ENCODE measurements at places on chromosomes 1 and 21. TPM values are rescaled to one million over a fixed set of nuclear protein-coding genes. Genes with fewer than 3 reads are reported as not detected.

- no peaks in the 10 kb centered on the region for H3K36me3 ChIP-seq
- peaks cover 19% of the 10 kb centered on the region for H3K4me1 ChIP-seq
- H3K27ac ChIP-seq, result no peak overlapping the region
- no peak for DNase-seq
- peaks cover 2% of the 10 kb centered on the region for H3K27me3 ChIP-seq
These were observed 50.6 kb upstream of the NTPCR start for GRCh38 chr1:232899839-232900238.

- no peak overlapping the region for H3K4me3 ChIP-seq
- no peak overlapping the region for H3K27ac ChIP-seq
These were observed 857.4 kb downstream of the USP25 start for GRCh38 chr21:16587141-16587581.

DNA sequence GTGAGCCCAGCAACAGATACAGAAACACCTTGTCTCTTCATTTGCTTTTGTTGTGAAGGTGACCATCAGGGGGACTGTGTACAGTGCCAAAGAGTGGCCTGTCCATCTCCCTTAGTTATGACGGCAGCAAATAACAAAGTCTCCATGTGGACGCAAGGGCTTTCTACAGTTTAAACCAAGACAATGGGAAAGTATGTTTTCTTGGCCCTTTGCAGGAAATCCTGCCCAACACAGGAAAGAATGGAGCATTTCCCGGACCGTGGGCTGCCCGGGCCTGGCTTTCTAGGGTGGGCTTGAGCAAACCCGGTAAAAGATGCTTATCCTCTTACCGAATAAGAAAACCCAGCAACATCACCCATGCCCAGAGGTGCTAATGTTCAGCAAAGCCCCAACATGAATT, 87.3 kb downstream of the ZBTB18 start:
- no peaks in the 10 kb centered on the region for H3K36me3 ChIP-seq
- peaks cover 7% of the 10 kb centered on the region for H3K27me3 ChIP-seq
- peaks cover 10% of the 10 kb centered on the region for H3K4me1 ChIP-seq
- H3K4me3 ChIP-seq, result no peak overlapping the region
- no peak for DNase-seq

DNA sequence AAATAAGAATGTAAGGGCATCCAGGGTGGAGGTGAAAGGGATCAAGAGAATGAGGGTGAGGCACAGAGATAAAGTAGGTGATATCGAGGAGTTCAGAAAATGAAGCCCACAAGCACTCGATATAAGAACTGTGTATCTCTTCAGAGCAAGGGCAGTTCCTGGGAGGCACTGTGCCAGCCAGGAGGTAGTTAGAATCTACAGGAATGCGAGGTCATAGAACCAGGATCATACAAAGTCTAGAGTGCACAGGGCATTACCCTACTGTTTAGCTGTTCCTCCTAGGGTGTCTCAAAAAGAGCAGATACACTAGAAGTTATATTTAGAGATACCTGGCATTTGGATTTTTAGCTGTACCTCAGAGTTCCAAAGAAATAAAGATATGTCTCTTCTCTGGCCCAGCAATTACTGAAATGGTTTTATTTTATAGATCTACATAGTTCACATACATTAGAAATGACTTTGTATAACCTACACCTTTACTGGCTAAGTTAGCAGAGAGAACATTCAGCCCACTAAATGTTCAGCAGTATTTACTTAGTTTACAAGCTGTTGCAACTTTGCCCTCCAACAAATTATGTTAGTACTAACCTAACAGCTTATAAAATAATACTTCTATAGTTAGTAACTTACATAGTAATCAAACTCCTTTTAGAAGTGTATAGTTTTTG, 1.6 kb downstream of the OVAAL start:
- no peak overlapping the region for H3K4me3 ChIP-seq
- no peak overlapping the region for H3K27ac ChIP-seq
- no peaks in the 10 kb centered on the region for H3K36me3 ChIP-seq
- H3K27me3 ChIP-seq, result peaks cover 7% of the 10 kb centered on the region

DNA sequence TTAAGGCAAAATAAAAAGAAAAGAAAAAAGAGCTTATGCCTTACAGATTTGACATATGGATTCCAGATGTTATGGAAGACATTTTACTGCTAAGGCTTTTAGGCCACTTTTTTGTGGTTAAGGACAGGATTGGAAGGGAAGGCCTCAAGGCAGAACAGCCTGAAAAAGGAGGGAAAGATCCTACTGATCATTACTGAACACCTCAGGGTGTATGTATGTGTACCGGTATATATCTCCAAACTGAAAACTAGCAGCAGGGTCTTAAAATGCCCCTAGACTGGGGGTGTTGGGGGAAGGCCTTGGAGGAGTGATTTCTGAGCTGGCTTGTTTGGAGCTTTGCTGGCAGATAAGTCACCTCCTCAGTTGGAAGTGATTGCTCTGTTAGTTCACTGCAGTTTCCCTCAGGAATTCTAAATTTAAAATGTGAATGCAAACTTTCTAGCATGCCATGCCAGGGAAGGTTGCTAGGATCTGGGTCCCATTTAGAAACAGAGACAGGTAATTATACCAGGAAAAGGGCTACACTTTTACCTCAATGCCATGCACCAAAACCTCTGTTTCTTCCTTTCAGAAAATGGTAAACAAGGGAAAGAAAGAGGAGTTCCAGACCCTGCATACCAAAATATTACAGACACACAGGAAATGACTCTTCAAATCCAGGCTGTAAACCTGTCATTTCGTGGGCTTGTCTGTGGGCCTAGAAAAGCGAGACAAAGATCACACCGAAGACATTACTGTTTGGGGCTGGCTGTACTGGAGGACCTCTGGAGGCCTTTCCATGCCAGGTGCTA, 15.0 kb downstream of the C1orf52 start:
- H3K27me3 ChIP-seq, result no peaks in the 10 kb centered on the region
- peaks cover 7% of the 10 kb centered on the region for H3K4me1 ChIP-seq
- no peak overlapping the region for H3K4me3 ChIP-seq
- H3K36me3 ChIP-seq, result peaks cover 2% of the 10 kb centered on the region
- no peak overlapping the region for H3K27ac ChIP-seq

GRCh38 chr1:226233293-226233692, 9.8 kb downstream of the MIXL1 start:
- no peak overlapping the region for H3K27ac ChIP-seq
- H3K4me1 ChIP-seq, result no peaks in the 10 kb centered on the region
- H3K4me3 ChIP-seq, result no peak overlapping the region
- no peaks in the 10 kb centered on the region for H3K27me3 ChIP-seq
- no peak for DNase-seq

DNA sequence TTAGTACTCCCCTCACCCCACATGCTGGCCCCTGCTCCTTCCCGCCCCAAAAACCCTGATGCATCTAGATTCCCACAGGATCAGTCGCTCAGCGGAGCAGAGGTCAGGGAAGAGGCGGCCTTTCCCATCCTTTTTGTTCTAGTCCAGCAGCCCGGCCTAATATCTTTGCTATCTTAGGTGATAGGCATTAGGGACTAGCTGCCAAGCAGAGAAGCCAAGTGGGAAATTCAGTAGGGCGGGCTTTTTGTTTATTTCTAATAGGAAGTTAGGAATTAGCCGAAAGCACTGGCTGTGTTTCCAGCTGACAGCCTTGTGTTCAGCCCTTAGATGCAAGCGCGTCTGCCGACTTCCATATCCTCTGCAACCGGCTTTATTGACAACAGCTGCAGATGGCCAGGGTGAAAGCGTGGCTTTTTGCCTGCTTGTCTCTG, 59.0 kb upstream of the BCAR3 start:
- no peak overlapping the region for H3K27ac ChIP-seq
- peaks cover 13% of the 10 kb centered on the region for H3K4me1 ChIP-seq
- H3K27me3 ChIP-seq, result no peaks in the 10 kb centered on the region
- no peak for DNase-seq
- no peak overlapping the region for H3K4me3 ChIP-seq

DNA sequence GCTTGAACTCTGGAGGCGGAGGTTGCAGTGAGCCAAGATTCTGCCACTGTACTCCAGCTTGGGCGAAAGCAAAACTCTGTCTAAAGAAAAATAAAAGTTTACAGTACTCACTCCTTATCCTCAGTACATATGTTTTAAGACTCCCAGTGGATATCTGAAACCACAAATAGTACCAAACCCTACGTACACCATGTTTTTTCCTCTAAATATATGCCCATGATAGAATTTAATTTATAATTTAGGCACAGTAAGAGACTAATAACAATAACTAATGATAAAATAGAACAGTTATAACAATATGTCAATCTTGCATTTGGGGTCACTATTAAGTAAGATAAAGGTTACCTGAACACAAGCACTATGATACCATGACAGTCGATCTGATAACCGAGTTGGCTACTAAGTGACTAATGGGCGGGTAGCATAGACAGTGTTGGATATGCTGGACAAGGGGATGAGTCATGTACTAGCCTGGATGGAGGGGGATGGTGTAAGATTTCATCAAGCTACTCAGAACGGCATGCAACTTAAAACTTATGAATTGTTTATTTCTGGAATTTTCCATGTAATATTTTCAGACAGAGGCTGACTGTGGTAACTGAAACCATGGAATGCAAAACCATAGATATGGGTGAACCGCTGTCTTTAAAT, 43.7 kb downstream of the ST7L start:
- H3K36me3 ChIP-seq, result peaks cover 29% of the 10 kb centered on the region
- no peaks in the 10 kb centered on the region for H3K4me1 ChIP-seq
- no peak for DNase-seq
- no peak overlapping the region for H3K27ac ChIP-seq
- no peak overlapping the region for H3K4me3 ChIP-seq

DNA sequence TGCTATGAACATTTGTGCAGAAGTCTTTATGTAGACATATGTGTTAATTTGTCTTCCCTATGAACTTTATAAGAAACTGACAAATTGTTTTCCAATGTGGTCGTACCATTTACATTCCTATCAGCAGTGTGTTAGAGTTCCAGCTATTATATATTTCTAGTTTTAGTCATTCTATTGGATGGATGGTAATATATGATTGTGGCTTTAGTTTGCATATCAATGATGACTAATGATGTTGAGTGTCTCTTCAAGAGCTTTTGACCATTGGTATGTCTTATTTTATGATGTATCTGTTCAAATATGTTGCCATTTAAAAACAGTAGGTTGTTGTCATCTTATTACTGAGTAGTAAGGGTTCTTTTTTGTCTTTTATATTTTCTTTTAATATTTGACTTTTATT, 16.2 kb upstream of the ZNF326 start:
- H3K27me3 ChIP-seq, result no peaks in the 10 kb centered on the region
- no peaks in the 10 kb centered on the region for H3K4me1 ChIP-seq
- no peak overlapping the region for H3K27ac ChIP-seq
- no peak for DNase-seq
- H3K4me3 ChIP-seq, result no peak overlapping the region
- H3K36me3 ChIP-seq, result no peaks in the 10 kb centered on the region

ORC1 gene
- total RNA-seq, result 57.9 TPM

TMEM200B gene
- 1.1 TPM for total RNA-seq

SLC2A5 gene
- total RNA-seq, result not detected

DNA sequence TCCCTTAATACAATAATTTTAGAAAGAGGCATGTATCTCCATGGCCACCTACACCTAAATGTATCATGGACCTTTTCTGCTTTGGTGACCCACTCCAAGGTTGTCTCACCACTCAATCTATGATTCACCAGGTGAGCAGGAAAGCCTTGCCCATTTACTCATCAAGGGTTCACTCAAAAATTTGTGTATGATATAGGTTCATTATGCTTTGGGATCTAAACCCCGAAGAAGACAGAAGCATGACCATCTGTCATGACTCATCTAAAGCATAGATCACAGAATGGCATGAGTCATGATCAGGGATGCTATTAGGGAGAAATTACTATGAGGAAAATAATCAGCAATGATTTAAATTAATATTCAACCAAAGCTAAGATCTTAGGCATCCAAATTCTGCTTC, 38.5 kb downstream of the PYHIN1 start:
- peaks cover 25% of the 10 kb centered on the region for H3K4me1 ChIP-seq
- no peak overlapping the region for H3K4me3 ChIP-seq
- peak; percentile 25 for DNase-seq
- peaks cover 3% of the 10 kb centered on the region for H3K27me3 ChIP-seq

RGSL1 gene
- total RNA-seq, result not detected

POU3F1 gene
- total RNA-seq, result 0.11 TPM

GRCh38 chr1:28508435-28508754, 2.6 kb downstream of the RCC1 start:
- peak overlapping the region; percentile 99 for H3K27ac ChIP-seq
- peak overlapping the region; percentile 98 for H3K4me3 ChIP-seq
- H3K27me3 ChIP-seq, result peaks cover 1% of the 10 kb centered on the region
- H3K36me3 ChIP-seq, result peaks cover 72% of the 10 kb centered on the region
- H3K4me1 ChIP-seq, result peaks cover 36% of the 10 kb centered on the region

KRTAP19-3 gene
- total RNA-seq, result not detected

DNA sequence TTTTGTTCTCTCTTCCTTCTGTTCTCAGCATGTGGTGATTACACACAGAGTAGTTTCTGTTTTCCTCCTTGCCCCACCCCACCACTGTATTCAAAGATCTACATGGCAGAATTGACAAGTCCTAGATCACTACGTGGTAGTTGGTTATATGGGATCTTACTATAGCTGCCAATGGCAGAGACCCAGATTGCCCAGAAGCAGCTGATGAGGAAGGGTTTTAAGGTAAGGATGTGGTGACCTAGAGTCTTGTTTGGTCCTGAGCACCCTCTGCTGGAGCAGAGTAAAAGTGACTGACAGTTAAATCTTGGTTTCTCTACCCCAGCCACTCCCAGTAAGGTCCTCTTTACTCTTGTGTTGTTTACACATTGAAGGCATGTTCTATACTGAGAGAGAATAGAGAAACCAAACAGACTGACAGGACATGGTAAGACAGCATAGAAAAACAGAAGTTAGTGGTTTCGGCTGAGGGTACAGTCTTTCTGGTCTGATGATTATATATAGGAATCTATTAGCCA, 22.8 kb upstream of the STRIP1 start:
- no peak overlapping the region for H3K27ac ChIP-seq
- H3K27me3 ChIP-seq, result no peaks in the 10 kb centered on the region
- H3K4me3 ChIP-seq, result no peak overlapping the region
- H3K4me1 ChIP-seq, result no peaks in the 10 kb centered on the region

GRCh38 chr1:178086294-178086693, 7.6 kb upstream of the RASAL2 start:
- H3K27me3 ChIP-seq, result peaks cover 17% of the 10 kb centered on the region
- no peaks in the 10 kb centered on the region for H3K36me3 ChIP-seq
- no peaks in the 10 kb centered on the region for H3K4me1 ChIP-seq
- no peak overlapping the region for H3K27ac ChIP-seq

SERPINC1 gene
- total RNA-seq, result not detected

- H3K27me3 ChIP-seq, result peaks cover 32% of the 10 kb centered on the region
- H3K36me3 ChIP-seq, result peaks cover 2% of the 10 kb centered on the region
- peaks cover 4% of the 10 kb centered on the region for H3K4me1 ChIP-seq
These were observed 7.4 kb downstream of the HMCN1 start for GRCh38 chr1:185741551-185741950.

- no peak for DNase-seq
- no peak overlapping the region for H3K4me3 ChIP-seq
- H3K27me3 ChIP-seq, result no peaks in the 10 kb centered on the region
- peaks cover 10% of the 10 kb centered on the region for H3K36me3 ChIP-seq
These were observed 10.2 kb downstream of the GSTM3 start for GRCh38 chr1:109730666-109731065.

GRCh38 chr1:234608911-234609690, 877 bp downstream of the IRF2BP2 start:
- H3K4me1 ChIP-seq, result peaks cover 33% of the 10 kb centered on the region
- peaks cover 39% of the 10 kb centered on the region for H3K36me3 ChIP-seq
- peak overlapping the region; percentile 97 for H3K4me3 ChIP-seq
- DNase-seq, result peak; percentile 88
- H3K27me3 ChIP-seq, result no peaks in the 10 kb centered on the region
